ENCODE measurements at places on chromosomes 4 and X.

- no peak for DNase-seq
Measured at GRCh38 chr4:55395218-55395528, 584 bp upstream of the TMEM165 start.

- DNase-seq: no peak
Measured at GRCh38 chr4:153933915-153934687, 145.2 kb upstream of the SFRP2 start.

DNA sequence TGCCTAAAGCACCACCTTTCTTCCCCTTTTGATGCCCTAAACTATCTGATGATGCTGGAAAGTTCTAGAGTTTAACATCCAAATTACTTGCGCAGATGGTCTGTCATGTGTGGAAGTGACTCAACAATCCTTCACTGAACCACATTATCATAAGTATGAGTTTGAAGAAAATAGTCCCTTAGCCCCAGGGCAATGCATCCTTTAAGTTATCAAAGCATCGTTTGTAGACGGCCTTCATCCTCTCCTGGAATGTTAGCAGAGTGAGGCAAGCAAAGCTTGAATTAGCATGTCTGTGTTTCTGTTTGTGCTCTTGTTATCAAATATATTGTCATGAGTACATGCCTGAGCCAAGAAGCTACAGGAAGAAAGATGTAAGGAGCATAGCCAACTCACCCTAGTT is 570.9 kb downstream of the MID1IP1 start:
- DNase-seq: no peak

- DNase-seq: peak; percentile 75
Measured at GRCh38 chr4:40840985-40841571, 91.3 kb downstream of the NSUN7 start.

DNA sequence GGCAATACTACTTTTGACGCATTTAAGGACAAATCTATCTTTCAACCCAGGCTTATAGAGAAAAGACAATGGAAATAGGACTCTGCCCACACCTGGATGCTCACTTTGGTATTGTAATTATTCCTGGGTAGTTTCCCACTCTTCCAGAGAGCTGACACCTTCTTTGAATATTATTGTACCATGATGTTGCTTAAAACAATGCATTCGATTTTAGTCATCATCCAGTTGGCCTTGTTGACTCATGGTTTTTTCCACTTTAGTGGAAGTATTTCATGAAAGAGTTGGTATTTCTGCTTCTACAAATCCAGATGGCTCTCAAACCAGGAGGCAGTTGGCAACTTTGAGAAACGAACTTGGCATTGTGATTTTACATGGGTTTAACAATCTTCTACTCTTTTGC is 124.2 kb downstream of the ENOX2 start:
- no peak for DNase-seq

DNA sequence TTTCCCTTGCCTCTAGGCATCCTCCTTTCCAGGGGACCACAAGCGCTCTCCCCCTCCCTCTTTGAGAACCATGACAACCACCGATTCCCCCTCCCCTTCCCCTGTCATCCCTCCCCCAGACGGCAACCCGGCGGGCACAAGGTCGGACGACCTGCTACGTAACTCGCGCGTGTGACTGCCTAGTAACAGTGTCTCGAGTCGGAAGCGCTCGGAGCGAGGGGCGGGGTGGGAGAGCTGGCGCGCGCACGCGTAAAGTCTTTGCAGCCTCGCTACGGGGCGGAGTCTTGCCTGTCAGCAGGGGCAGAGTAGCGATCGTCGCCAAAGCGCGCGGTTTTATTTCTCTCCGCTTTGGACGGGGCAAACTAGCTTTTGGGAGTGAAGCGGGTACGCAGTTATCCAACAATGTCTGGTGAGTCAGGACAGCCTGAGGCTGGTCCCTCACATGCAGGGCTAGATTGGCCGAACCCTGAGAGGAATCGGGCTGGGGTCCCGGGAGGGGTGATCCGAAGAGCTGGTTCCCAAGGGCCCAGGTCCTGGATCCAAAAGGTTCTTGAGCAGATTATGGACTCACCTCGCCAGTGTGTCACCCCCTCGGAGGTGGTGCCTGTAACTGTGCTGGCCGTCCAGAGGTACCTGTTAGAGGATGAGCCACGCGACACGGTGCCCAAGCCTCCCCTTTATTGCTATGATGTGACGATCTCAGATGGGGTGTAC is at the start of gene RADX:
RADX (plus strand) TSS at position 300 of the 714 bp plus-strand sequence; CDS start at position 403, 103 bp downstream.
- DNase-seq: peak; percentile 74

DNA sequence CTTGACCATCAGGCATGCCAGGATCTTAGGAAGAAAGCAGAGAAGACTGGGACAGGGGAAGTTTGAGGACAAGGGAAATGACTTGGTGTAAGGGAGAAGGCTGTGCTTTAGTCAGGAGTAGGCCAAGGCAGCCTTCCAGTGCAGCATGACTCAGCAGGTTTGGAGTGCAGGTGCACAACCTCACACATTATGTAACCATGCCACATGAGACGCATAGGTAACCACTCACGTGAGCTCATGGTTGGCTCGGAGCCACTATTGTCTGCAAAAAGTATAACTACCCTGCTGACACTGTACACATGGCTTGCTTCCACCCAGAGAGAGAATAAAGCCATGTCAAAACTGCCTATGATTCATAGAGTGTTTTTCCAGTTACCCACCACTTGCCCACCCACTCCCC is 715.9 kb downstream of the SMARCA1 start:
- no peak for DNase-seq

- DNase-seq: no peak
Measured at GRCh38 chrX:148567779-148568178, 67.4 kb downstream of the AFF2 start.

- DNase-seq: no peak
Measured at GRCh38 chrX:19595043-19595677, 79.9 kb upstream of the MAP3K15 start.

DNA sequence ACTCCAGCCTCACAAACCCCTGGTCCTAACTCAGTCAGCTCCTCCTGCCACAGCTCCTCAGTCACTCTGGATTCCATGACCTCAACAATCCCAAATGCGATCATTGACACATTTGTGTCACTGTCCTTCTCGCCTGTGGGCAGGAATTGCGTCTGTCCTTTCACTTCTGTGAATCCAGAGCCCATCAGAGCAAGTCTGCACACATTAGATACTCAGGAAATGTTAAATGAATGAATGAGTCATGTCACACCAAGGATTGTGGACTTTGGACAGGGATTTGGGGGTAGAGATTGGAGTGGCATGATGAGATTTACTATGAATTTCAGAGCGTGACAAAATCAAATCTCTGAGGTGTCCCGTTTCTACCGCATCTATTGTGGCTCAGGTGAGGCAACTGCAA is 11.8 kb upstream of the CLDN24 start:
- DNase-seq: no peak

DNA sequence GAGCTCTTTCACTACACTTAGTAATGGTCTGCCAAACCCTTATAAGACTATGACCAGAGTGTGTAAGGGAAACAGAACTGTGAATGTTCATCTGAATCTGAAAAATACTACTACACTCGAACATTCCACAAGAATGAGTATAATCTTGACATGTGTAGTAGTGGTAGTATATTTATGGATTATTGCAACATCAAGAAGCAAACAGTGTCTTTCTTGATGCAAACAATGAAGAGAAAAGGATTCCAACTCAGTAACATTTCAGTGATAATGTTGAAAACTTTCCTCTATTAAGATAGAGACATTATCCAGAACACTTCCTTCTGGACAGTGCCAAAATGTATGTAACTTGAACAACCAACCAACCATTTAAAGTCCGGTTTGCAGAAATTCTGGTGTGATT is 394.7 kb upstream of the CPEB2 start:
- DNase-seq: no peak

- DNase-seq: no peak
Measured at GRCh38 chr4:41815473-41815872, 66.9 kb upstream of the PHOX2B start.

- DNase-seq: no peak
Measured at GRCh38 chrX:44106864-44107263, 133.7 kb upstream of the NDP start.

GRCh38 chrX:146614663-146615478 is 194.7 kb upstream of the CXorf51B start:
- no peak for DNase-seq

GRCh38 chr4:77833126-77833724 is 14.1 kb upstream of the CNOT6L start:
- no peak for DNase-seq

GRCh38 chr4:3689576-3690550 is 76.3 kb upstream of the ADRA2C start:
- no peak for DNase-seq

- DNase-seq: no peak
Measured at GRCh38 chr4:36549252-36549651, 267.8 kb downstream of the DTHD1 start.

All from stimulated activated CD4-positive, alpha-beta T cell treated with anti-CD3 and anti-CD28 coated beads, Interleukin-15, amount 100 ng/mL, for 48 hours (primary cell).